ENCODE measurements at places on chromosomes 5 and 9. TPM values are rescaled to one million over a fixed set of nuclear protein-coding genes. Genes with fewer than 3 reads are reported as not detected.

The STPG3 gene
- not detected for total RNA-seq

The ROR2 gene
- 21.4 TPM for total RNA-seq

The FCN2 gene
- not detected for total RNA-seq

The GRM6 gene
- total RNA-seq: not detected

The CER1 gene
- total RNA-seq: not detected

The GPR150 gene
- total RNA-seq: not detected

The OLFM1 gene
- total RNA-seq: 11.2 TPM

GRCh38 chr9:16612627-16613026 is 257.8 kb downstream of the BNC2 start:
- H3K4me1 ChIP-seq: peaks cover 5% of the 10 kb centered on the region
- DNase-seq: no peak
- H3K27ac ChIP-seq: no peak overlapping the region
- no peaks in the 10 kb centered on the region for H3K36me3 ChIP-seq
- H3K4me3 ChIP-seq: no peak overlapping the region

- H3K27me3 ChIP-seq: no peaks in the 10 kb centered on the region
- no peaks in the 10 kb centered on the region for H3K36me3 ChIP-seq
- H3K4me1 ChIP-seq: no peaks in the 10 kb centered on the region
Measured at GRCh38 chr5:31185951-31186350, 7.5 kb upstream of the CDH6 start.

GRCh38 chr9:131473198-131473885 is 29.4 kb upstream of the POMT1 start:
- no peaks in the 10 kb centered on the region for H3K4me1 ChIP-seq
- H3K4me3 ChIP-seq: no peak overlapping the region
- H3K27ac ChIP-seq: no peak overlapping the region
- H3K27me3 ChIP-seq: no peaks in the 10 kb centered on the region
- H3K36me3 ChIP-seq: peaks cover 100% of the 10 kb centered on the region

- H3K27ac ChIP-seq: no peak overlapping the region
- H3K36me3 ChIP-seq: no peaks in the 10 kb centered on the region
- no peaks in the 10 kb centered on the region for H3K27me3 ChIP-seq
Measured at GRCh38 chr9:13535141-13535540, 255.6 kb upstream of the MPDZ start.

DNA sequence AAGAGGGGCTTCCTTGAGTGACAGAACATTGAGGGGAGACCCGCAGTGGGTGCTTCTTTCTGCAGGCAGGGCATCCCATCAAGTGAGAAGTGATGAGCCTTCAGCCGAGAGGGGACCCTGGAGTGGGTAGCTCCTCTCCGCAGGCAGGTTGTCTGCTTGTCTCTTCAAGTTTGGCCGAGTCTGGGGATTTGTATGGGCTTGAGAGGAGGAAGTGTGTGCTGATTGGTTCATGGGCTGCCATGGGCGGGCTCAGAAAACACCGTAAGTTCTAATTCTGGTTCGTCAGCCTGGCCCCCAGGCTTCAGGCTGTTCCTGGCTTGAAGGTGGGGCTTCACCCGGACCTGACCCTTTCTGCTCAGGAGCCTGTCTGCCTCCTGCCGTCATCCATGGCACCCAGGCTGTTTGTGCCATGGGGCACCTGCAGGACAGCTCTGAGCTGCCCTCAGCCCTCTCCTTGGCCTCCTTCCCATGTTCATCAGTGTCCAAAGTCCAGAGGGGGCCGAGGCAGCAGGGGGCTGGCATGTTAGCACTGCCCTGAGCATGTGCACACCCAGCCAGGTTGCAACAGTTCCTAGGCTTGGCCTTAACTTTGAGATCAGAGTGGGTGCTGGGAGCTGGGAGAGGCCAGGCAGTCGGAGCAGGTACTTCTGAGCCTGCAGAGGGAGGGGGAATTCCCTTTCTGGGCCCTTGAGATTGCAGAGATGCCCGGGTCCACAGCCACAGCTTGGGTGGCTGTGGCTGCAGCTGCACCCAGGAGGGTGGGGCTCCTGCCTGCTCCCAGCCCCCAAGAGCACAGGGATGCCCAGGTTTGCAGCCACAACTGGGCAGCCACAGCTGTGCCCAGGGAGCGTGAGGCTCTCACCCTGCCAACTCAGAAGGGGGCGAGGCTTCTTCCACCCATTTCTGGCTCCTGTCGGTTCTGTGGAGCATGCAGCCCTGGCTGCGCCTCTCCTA is 13.5 kb upstream of the DHFR start:
- peaks cover 64% of the 10 kb centered on the region for H3K36me3 ChIP-seq
- H3K4me1 ChIP-seq: peaks cover 7% of the 10 kb centered on the region
- DNase-seq: no peak
- no peak overlapping the region for H3K27ac ChIP-seq
- no peaks in the 10 kb centered on the region for H3K27me3 ChIP-seq

GRCh38 chr9:116008278-116008677 is 145.3 kb upstream of the PAPPA start:
- no peak overlapping the region for H3K4me3 ChIP-seq
- no peaks in the 10 kb centered on the region for H3K36me3 ChIP-seq
- H3K4me1 ChIP-seq: no peaks in the 10 kb centered on the region
- no peak for DNase-seq

- H3K4me3 ChIP-seq: no peak overlapping the region
- no peaks in the 10 kb centered on the region for H3K27me3 ChIP-seq
- no peaks in the 10 kb centered on the region for H3K4me1 ChIP-seq
- no peak overlapping the region for H3K27ac ChIP-seq
- no peak for DNase-seq
Measured at GRCh38 chr5:137466889-137467288, 32.2 kb downstream of the SPOCK1 start.

DNA sequence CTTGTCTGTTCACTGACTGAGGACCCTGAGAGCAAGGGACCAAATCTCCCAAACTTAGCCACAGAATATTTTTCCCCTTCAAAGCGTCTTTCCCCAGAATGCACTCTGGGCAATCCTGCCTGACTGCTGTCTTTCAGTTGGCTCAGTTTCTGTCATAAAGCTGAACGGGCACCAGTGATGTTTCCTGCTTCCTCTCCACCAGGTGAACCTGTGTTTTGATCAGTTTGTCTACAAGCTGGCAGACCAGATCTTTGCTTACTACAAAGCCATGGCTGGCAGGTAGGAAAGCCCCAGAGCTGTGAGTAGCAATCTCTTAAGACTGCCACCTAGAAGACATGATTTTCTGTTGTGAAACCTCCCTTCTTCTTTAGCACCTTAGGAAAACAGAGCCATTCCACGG is 61.8 kb downstream of the CYFIP2 start:
- DNase-seq: no peak
- H3K36me3 ChIP-seq: peaks cover 35% of the 10 kb centered on the region
- peaks cover 15% of the 10 kb centered on the region for H3K4me1 ChIP-seq
- H3K4me3 ChIP-seq: no peak overlapping the region
- no peak overlapping the region for H3K27ac ChIP-seq

DNA sequence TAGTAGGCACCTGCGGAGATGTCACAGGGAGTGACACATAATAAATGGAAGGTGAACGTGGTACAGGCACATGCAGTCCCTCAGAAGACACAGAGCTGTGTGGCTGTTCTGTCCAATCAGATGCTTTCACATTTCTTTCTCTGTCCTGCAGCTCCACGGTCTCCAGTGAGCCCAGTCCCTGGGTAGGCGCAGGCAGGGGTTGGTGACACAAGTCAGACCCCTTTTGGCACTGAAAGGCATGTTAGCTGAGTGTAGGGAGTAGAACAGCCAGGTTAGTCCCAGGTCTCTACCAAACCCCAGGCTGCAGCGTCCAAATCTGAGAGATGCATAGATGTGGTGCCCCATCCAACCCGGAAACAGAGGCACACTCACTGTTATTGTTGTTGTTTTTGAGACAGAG is 2.8 kb downstream of the SLC31A2 start:
- H3K4me1 ChIP-seq: peaks cover 53% of the 10 kb centered on the region
- no peak overlapping the region for H3K27ac ChIP-seq
- no peaks in the 10 kb centered on the region for H3K27me3 ChIP-seq
- DNase-seq: no peak

DNA sequence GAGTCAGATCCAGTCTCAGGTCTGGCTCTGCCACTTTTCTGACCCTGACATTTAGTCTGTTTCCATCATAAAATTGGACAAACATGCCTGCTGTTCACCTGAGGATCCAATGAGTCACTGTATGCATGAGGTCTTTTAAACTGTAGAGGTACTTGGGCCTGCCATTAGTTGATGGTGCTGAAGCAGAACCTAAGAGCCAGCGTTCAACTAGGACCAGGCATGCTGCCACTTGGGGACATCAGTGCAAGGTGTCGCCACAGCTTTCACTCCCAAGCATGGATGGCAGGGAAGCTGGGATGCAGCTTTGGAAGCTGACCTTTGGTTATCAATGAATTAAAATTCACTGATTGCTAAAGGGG is 37.1 kb downstream of the NEUROG1 start:
- no peak overlapping the region for H3K27ac ChIP-seq
- H3K4me1 ChIP-seq: no peaks in the 10 kb centered on the region
- DNase-seq: no peak
- no peaks in the 10 kb centered on the region for H3K27me3 ChIP-seq
- no peaks in the 10 kb centered on the region for H3K36me3 ChIP-seq

- no peak for DNase-seq
- no peaks in the 10 kb centered on the region for H3K4me1 ChIP-seq
- no peak overlapping the region for H3K4me3 ChIP-seq
- H3K27me3 ChIP-seq: no peaks in the 10 kb centered on the region
- no peaks in the 10 kb centered on the region for H3K36me3 ChIP-seq
Measured at GRCh38 chr9:123470121-123470782, 114.3 kb downstream of the CRB2 start.

DNA sequence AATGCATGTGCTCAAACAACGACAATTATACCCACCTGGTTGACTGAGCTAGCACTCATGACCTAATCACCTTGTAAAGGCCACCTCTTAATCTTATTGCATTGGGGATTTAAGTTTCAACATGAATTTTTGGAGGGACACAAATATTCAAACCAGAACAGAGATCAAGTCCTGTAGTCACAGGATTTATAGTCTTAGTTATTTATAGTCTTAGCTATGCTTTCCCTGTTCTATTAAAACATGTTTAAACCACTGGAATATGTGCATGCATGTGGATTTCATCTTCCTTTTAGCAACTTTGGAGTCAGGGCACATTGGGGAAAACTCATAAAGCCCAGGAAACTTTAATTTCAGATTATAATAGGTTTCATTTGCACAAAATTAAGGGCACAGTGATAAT is 26.7 kb downstream of the ANKDD1B start:
- no peak for DNase-seq
- no peaks in the 10 kb centered on the region for H3K27me3 ChIP-seq
- H3K36me3 ChIP-seq: no peaks in the 10 kb centered on the region
- H3K4me1 ChIP-seq: no peaks in the 10 kb centered on the region
- no peak overlapping the region for H3K27ac ChIP-seq

DNA sequence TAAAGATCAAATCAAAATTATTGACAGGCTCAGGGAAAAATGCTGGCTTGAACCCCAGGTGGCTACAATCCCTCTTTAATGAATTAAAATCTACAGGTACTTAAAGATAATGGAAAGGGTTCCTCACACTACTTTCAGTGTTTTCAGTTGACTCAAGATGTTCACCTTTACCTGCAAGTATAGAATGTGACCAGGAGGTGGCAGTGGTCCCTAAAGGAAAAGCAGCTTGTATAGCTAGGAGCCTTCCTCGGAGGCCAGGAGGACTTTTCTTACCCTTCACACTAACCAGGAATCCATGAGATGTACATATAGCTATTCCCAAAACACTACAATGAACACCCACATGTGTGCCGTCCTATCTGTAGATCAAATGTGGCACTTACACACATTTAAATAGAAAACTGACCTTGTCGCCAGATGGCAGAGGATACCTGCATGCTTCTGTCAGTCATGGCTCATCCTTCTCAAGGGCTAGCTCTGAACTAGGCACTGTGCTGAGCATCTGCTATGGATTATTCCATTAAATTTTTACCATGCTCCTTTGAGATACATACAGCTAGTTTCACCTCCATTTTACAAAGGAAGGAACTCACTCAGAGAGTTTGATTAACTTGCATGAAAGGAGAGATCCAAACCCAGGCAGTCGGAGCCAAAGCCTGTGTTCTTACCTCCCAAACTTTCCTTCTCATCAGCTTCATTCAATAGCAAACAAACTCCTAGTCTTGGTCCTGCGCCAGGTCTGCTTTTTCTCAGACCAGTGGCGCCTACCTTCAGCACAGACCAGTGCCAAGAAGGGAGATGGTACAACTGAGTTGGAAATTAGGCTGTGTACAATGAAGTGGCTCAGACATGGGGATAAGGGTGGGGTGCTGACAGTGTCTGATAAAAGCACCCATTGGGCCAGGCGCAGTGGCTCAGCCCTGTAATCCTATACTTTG is 24.5 kb downstream of the C9orf152 start:
- no peak overlapping the region for H3K4me3 ChIP-seq
- H3K4me1 ChIP-seq: peaks cover 11% of the 10 kb centered on the region
- no peaks in the 10 kb centered on the region for H3K27me3 ChIP-seq
- H3K36me3 ChIP-seq: no peaks in the 10 kb centered on the region

DNA sequence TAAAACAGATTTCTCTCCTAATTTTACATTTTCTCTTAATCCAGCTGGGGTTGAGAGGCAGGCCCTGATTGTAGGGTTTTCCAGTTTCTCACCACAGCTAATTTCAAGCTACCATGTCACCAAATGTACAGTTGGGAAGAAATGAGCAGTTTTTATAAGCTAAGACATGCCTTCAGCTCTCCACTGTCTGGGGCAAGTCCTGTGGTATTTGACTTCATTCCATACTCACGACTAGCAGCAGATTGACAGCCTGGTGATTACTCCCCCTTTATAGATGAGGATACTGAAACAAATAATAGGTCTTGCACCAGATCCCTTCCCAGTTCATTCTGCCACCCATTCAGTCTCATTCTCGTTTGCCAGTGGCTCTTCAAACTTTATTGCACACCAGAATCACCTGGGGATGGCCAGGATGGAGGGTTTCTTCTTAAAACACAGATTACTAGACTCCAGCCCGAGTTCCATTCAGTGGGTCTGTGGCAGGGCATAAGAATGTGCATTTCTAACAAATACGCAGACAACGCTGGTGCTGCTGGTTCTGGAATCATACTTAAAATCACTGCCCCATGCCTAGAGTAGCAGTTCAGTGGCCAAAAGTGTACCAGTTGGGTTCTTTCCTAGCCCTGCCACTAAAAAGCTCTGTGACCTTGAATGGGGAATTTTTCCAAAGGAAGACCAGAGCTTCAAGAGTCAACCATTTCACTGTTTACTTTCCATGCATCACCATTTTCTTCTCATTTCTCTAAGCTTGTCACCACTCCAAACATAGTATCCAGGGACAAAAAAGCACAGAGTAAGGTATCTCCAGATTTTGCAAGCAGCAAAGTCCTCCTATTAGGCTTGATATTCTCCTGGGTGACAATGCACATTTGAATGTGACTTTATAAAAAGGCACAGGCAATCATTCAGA is 64.3 kb downstream of the CSNK1A1 start:
- H3K4me3 ChIP-seq: no peak overlapping the region
- peak overlapping the region; percentile 28 for H3K27ac ChIP-seq
- DNase-seq: no peak
- H3K27me3 ChIP-seq: no peaks in the 10 kb centered on the region

GRCh38 chr5:36073595-36074216 is 7.0 kb upstream of the UGT3A2 start:
- H3K4me3 ChIP-seq: no peak overlapping the region
- H3K27ac ChIP-seq: no peak overlapping the region
- no peaks in the 10 kb centered on the region for H3K27me3 ChIP-seq
- H3K36me3 ChIP-seq: no peaks in the 10 kb centered on the region

GRCh38 chr9:92988215-92988768 is 41.0 kb downstream of the FGD3 start:
- no peak overlapping the region for H3K4me3 ChIP-seq
- DNase-seq: no peak
- no peak overlapping the region for H3K27ac ChIP-seq
- no peaks in the 10 kb centered on the region for H3K27me3 ChIP-seq
- H3K36me3 ChIP-seq: no peaks in the 10 kb centered on the region

Measured in stomach (tissue), 19 donors.